ENCODE measurements at places on chromosomes 7 and 10.

GRCh38 chr10:29469481-29470354 is 165.1 kb downstream of the SVIL start:
- DNase-seq: no peak

- DNase-seq: no peak
Measured at GRCh38 chr7:46058086-46058823, 137.2 kb upstream of the IGFBP3 start.

- no peak for DNase-seq
Measured at GRCh38 chr10:42637142-42637541, 1.2 kb downstream of the ZNF33B start.

DNA sequence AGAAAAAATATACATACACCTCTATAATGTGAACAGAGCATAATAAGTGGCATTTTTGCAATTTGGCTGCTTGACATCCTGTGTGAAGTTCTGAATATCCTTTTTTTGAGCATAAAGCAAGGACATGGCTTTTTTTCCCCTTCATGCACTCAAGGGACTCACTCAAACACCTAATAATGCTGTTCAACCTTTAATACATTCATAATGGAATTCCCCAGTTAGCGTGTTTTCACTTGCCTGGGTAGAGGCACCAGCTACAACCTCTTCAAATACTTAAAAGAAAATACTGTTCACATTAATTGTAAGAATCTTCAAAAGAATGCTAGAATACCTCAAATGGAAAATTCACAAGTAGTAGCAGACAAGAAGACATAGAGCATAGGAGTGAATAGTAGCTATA is 316.8 kb downstream of the PCDH15 start:
- DNase-seq: no peak

DNA sequence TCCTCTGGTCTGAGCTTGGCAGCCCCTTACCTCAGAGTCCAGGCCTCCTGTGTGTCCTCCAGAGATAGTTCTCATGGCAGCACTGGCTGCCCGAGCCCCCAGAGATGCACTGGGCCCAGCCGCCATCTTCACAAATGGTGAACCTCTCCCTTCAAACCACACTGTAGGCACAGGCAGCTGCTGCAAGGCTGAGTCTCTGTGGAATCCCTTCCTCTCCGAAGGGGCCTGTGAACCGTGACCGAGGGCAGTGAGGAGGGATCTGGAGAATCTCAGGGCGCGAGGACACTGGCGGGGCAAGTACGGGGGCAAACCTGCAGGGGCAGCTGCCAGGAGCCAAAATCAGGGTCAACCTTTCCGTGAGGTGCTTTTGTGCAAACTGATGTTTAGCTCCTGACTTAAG is 69.5 kb upstream of the CFAP46 start:
- no peak for DNase-seq

DNA sequence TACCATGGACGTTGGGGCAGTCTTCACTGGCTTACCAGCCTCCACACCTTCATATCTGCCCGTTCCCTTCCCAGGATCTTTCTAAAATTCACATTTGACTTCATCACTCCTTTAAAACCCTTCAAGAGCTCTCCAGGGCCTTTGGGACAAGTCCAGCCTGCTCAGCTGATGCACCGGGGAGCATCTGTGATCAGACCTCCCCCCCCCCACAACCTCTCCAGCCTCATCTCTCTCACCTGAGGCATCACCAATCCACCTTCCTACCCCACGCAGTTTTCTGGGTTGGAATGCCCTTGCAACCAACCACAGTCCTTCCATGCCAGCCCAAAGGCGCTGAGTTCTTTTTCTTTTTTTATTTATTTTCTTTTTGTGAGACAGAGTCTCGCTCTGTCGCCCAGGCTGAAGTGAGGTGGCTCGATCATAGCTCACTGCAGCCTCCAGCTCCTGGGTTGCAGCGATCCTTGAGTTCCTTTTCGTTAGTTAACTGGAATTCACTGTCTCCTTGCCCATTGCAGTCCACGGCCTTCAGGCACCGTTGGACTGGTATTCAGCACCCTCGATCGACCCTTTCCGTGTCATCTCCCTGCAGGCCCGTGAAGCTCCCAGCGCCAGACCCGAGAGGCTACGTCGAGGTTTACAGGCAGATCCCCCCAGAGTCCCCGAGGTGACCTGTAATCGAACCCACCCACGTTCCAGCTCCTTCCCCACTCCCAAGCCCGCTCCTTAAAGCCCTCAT is 654 bp downstream of the ALKBH4 start:
- DNase-seq: no peak

GRCh38 chr7:125061776-125062397 is 132.3 kb upstream of the POT1 start:
- DNase-seq: peak; percentile 6

DNA sequence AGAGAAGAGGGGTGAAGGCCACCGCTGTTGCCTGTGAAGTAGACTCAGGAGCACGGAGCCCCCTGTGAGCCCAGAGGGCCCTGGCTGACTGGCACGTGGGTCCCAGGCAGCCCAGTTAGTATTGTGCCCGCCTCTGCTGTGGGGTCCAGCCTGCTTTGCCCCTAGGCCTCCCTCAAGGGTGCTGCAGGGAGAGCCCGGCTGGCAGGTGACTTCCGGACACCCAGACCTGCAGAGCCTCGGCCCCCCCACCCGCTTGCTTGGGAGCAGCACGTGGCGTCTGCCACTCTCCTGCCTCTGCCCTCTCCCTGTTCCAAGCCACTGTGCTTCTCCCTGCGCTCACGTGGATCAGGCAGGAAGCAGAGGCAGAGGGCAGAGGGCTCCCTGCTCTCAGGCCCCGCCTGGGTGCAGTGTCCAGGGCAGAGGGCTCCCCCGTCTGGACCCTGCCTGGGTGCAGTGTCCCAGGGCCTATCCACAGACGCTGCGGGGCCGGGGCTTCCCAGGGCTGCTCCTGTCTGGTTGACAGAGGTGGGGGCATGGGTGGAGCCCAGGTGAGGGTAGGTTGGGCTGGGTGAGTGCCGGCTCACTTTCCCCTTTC is 88.4 kb downstream of the DNAJB6 start:
- no peak for DNase-seq

DNA sequence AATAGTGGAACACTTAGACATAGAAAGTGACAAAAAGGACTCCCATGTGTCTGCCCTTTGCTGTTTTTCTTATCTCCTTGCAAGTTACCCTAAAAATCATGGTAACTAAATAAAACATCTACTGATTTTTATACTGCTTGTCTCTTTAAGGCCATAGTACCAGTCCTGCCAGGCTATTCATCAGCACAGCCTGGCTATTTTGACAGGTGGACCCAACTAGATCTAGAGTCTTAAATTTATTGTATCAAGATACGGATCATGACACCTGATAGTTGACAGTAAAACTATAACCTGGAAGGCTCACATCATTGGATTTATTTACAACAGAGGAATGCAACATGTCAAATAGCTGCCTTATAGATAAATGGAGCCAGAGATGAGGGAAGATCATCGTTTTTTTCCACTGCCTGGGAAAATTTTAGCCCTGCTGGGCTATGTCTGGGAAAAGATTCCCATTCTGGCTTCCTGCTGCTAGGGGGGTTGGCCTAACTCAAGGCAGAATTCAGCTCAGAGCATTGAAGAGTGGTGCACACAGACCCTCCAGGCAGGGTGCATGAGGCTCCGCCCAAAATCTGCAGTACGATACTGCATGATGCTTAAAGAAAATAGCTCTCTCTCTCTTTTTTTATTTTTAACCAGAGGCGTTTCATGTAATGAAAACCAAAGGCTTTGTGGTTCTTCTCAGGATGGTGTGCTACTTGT is 292.0 kb upstream of the FZD8 start:
- DNase-seq: no peak

DNA sequence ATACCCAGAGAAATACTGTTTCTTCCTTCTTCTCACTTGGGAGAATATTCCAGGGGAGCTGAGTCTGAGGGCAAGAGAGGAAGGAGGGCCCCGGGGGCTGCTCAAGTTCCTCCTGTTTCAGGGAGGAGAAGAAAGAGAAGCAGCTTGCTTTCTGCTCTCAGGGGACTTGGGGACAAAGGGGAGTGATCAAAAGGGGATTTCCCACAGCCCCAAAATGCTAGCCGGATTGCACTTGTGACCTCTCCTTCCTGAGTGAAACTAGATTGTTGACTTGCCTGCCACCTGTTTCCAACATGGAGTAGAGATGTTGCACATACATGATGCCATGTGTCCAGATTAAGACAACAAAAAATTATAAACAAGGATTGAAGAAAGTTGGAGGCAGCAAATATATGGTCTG is 28.7 kb upstream of the PDCD4 start:
- DNase-seq: no peak

- DNase-seq: no peak
Measured at GRCh38 chr10:86179153-86179524, 187.5 kb downstream of the GRID1 start.

GRCh38 chr7:157928171-157928794 is 591.5 kb downstream of the DNAJB6 start:
- DNase-seq: no peak

- DNase-seq: no peak
Measured at GRCh38 chr10:82942286-82943099, 1067.5 kb downstream of the NRG3 start.

- no peak for DNase-seq
Measured at GRCh38 chr7:52940481-52940880, 95.0 kb upstream of the POM121L12 start.

- DNase-seq: no peak
Measured at GRCh38 chr7:74269757-74270277, 15.6 kb upstream of the RFC2 start.

DNA sequence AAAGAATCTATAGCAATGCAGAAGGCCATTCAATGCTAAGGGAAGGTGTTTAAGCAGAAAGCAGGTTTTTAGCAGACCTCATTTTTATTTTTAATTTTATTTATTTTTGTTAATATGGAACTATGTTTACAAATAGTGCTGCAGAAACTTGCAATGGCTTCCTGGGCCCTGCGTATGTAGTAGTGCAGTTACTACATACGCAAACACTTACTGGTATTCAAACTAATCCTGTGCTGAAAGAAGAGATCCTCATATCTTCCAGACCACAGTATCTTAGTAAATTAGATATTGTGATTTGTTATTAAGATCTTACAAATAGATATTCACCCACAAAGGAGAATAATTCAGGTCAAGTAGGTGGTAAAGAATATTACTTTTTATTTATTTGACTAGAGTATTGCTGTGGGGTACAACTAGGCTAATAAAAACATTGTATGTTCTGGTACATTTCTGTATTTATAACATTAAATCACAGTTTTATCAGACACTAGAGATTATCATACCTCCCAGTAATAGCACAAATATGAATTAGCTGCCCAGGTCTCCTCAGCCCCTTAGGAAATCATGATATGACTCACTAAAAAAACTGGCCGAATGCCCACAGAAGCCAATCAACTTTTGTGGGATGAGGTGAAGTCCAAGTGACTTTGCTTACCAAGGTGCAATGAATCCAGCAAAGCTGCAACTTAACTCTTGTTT is 57.6 kb downstream of the RNLS start:
- DNase-seq: peak; percentile 6

- no peak for DNase-seq
Measured at GRCh38 chr10:79274279-79275104, 72.8 kb upstream of the PPIF start.
